ENCODE measurements at places on chromosomes 3 and 15.
A peak's percentile ranks its signal among the peaks of the same experiment; 100 is the strongest.

DNA sequence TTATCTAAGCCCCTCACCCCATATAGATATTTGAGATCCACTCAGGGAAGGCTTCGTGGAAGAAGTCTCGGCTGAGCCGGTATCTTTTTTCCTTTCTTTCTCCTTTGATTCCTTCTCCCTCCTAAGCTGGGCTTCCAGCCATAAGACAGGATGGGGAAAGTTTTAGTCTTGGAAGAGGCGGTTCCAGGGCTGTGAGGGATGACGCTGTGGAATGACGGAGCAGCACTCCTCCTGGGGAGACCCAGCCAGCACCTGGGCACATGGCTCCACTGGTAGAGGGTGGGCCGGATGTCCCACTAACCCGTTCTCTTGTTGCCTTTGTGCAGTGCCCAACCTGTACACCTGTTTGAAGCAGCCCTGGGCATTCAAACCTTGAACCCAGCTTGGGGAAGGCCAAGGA is 43.2 kb upstream of the FAM107A start:
- DNase-seq: no peak

DNA sequence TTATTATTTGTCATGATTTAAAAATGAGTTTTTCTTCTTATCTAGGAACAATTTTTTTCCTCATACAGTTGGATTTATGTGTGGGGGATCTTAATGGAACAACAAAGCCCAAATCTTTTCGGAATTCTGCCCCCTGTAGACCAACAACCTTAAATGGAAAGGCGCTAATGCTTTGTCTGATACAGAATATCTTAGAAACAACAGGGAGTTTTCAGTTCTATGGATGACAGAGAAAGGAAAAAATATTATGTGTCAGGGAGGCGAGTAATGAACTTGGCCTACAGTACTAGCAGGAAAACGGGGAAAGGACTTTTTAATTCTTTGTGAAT is 592 bp downstream of the MOBP start:
- no peak for DNase-seq

DNA sequence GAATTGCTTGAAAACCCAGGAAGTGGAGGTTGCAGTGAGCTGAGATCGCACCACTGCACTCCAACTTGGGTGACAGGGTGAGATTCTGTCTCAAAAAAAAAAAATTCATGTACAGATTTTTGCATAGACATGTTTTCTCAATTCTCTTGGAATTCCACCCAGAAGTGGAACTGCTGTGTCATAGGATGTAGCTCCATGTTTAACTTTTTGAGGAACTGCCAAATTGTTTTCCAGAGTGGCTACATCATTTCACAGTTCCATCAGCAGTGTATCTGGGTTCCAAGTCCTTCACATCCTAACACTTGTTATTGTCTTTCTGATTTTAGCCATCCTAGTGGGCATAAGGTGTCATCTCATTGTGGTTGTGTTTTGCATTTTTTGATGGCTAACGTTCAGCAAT is 9.9 kb downstream of the CAPN7 start:
- DNase-seq: peak; percentile 11

GRCh38 chr3:14879211-14879874 is 60.6 kb downstream of the FGD5 start:
- no peak for DNase-seq

Data from GM03348 (cell line).